Cardiac septum (tissue), 1 donor: ENCODE measurements at places on chromosomes 3 and 15. TPM values are rescaled to one million over a fixed set of nuclear protein-coding genes. Genes with fewer than 3 reads are reported as not detected.

DNA sequence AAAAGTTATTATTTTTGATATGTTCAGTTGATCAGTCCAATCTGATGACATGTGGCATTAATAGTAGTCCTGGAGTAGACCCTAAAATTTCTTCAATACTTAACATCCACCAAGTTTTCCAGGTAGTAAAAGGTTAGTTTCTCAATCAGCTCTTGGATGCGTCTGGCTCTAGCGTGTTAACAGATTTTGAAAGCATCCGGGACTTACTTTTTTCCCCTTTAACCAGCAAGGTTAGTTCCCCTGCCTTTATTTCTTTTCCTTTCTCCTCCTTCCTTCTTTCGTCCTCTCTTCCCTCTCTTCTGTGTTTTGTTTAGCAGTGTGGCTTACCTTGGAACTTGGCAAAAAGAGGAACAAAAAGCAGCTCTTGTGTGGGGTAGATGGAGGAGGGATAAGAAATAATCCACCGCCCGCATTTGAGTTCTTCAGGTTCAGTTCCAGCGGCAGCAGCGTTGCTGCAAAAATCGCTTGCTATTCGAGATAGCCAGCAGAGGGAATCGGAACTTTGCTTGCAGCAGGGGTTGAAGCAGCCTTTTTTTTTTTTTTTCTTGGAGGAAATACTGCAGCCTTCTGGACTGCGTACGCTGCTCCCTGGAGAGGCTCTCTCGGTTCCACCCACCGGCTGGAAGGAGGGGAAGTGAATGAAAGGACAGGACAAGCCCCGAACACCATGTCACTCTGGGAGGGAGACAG is at the start of gene RBMS3:
TSS of gene RBMS3 (plus strand) at position 668 of the 690 bp plus-strand sequence.
- peak; percentile 89 for DNase-seq

DNA sequence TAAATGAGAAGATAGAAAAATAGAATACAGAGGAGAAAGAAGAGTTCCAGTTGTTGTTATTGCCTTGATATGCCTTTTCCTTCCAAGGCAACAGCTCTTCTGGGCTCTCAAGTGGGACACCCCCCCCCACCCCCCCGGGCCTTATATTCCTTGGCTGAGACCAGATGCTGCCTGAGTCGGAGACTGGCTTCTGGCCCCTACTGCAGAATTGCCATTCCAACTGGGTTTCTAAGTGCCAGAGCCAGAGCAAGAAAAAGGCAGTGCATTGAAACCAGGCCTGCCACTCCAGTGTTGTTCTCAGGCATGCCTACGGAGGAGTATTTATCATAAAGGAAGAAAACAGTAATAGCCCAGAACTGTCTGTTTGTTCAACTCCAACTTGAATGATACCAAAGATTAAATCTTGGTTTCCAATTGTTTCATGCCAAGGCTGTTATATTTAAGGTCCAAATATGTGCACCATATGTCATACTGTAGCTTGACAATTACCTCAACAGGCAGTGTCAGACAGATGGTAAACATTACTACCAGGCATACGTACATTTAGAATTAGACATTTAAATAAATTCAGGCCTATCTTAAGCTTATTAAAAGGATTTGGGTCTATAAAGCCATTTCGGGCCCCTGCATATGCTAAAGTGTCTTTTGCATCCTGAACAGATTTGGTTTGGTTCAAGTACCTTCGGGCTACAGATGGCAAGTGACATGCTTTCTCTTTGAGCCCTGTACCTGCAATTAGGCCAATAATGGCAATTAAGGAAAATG is 209.9 kb upstream of the SEMA6D start:
- DNase-seq: no peak

DNA sequence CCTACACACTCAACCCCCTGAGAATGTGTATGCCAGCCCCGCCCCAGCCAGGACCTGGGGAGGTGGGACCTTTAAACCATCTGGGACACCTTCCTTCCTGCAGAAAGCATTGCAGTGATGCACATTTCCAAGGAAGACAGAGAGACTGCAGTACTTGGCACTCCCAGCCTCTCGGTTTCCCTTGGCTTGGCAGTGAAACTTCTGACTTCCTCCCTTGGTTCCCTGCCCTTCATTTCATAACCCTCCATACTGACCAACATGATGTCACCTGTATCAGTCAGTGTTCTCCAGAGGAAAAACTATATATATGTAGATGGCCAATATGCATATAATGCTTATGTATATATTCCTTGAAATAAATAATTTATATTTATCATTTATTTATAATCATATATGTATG is 103.2 kb downstream of the SST start:
- no peak for DNase-seq

GRCh38 chr3:8500319-8500988 is 1.2 kb upstream of the LMCD1 start:
- DNase-seq: no peak

DNA sequence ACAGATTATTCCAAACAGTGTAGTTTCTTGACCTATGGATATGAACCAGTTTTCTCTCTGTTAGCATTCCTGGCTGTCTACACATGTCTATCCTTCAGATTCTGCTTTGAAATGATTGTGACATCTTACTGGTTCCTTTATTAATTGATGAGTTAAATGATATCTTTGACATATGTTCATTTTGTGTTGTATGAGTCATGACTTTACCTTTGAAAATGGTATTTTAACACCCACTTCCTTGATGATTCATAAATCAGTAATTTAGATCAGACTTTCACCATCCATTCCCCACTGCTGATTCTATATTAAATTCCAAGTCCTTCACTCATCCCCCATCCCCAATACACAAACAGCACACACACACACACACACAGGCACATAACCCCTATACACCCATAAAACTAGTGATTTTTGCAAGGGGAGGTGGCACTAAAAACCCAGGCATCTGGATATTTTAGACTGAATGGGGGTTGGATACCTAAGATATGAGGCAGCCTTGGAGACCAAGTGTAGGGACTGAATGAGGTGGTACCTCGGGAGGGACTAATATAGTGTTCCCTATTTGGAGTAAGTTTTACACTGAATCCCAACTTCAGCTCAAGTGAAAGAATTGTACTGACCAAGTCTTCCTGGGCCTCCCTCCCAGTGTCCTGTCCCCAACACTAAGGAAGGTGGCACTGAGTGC is 9.7 kb downstream of the CCK start:
- DNase-seq: no peak

DNA sequence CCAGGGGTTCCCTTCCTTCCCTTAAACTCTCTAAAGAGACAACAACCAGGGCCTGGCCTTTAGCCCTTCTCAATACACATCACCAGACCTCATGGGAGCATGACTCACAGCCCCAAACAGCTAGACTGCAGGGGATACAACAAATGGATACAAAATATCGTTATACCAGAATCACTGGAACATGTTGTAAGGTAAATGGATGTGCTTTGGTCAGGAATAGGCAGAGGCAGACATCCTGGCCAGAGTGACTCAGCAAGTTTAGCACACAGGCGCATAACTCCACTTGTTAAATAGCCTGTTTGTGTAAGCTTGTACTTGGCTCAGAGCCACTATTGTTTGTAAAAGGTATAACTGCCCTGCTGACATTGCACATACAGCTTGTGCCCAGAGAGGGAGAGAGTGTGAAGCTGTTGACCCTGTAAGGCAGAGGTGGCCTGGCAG is 18.3 kb downstream of the TMED3 start:
- no peak for DNase-seq

GRCh38 chr3:142065932-142066331 is 83.4 kb downstream of the TFDP2 start:
- no peak for DNase-seq

DNA sequence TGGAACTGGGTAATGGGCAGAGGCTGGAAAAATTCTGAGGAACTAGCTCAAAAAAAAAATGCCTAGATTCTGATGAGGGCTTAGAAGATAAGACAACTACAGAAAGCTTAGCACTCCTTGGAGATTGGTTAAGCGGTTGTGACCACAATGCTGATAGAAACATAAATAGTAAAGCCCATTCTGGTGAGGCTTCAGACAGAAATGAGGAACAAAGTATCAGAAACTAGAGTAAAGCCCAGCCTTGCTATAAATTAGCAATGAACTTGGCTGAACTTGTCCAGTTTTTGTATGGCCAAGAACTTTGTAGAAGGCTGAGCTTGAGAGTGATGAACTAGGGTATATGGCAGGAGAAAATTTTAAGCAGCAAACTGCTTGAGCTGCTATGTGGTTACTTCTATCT is 25.4 kb downstream of the GOLGB1 start:
- DNase-seq: no peak

DNA sequence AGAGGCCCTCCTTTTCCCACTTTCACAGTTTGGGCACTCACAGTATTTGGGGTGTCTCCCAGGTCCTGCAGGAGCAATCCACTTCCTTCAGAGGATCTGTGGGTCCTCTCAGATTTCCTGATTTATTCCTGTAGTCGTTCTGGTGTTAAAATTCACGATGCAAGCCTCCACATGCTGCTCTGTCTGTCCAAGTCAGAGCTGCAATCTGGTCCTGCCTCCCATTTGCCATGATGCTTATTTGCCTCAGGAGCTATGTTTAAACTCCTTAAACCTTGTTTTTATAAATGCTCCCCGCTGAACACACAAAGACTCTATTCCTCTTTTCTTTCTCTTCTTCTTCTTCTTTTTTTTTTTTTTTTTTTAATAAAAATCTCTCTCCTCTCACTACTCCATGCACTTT is 558.7 kb upstream of the NECTIN3 start:
- DNase-seq: no peak

GRCh38 chr15:85598219-85598618 is 196.5 kb downstream of the KLHL25 start:
- no peak for DNase-seq

GRCh38 chr3:10485380-10485779 is 20.0 kb downstream of the ATP2B2 start:
- DNase-seq: no peak

DNA sequence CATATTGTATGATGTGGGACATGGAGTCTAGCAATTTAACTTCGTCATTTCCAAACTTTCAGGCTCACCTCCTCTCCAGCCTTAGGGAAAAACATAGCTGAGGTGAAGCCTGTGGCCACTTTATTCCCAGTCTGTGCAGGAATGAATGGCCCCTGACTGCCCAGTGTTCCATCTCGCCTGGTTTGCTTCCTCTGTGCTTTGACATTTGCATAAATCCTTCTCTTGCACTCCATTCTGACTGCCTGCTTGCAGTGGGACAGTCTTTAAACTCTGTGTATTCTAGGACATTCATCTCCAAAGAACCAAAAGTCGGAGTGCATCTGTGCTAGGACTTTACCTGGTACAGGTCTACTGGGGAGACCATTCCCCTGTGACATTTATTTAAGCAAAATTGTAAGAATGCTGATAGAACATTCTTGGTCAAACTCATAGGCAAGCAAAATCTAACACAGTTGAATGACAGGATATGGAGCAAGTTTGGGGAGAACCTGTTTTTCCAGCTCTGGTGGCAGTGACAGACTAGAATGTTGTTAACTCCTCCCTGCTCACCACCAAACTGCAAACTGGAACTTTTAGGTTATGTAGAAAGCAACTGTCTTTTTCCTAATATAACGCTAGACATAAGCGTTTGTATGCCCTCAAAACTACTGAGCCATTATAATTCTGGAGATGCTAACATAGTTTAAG is 22.1 kb downstream of the TMED3 start:
- no peak for DNase-seq

ELL3 gene
- total RNA-seq: 2.2 TPM

ZDHHC23 gene
- 2.9 TPM for total RNA-seq

ITIH1 gene
- 0.35 TPM for total RNA-seq
